GM23248 (cell line): ENCODE measurements at places on chromosomes 13 and 19. TPM values are rescaled to one million over a fixed set of nuclear protein-coding genes. Genes with fewer than 3 reads are reported as not detected.

KCTD12 gene
- total RNA-seq: 26.4 and 30.4 TPM in 2 replicates

ARHGAP45 gene
- 1.5 and 6.3 TPM in 2 replicates for total RNA-seq

GRCh38 chr13:112071723-112072533 is 5.0 kb downstream of the SOX1 start:
- no peak for DNase-seq

DNA sequence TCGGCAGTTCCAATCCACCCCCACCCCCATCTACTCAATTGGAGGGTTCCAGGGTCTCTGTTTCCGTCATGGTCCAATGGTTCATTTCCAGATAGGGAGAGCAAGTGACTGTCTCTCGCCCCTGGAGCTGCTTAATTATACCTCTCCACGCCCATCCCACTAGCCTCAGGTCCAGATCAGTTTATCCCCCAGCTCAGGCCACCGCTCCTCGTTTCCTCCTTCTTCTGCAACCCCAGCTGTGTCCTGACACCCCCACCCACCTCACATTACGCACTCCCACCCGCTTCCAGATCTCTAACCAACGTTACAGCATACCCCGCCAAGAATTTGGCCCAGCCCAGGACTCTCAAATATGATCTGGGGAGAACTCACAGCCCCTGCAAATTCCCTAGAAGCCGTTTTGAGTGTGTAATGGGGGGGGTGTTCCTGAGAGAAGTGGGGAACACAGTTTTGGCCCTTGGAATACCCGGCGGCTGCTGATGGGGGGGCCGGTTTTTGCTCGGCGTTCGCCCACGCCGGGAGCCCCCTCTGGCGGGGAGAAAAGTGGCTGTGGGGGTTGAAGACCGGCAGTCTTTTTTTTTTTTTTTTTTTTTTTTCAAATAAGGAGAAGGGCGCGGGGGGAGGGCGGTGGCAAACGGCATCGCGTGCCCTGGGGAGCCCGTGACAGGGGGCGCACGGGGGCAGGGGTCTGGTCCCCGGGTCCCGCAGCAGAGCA is 1.7 kb upstream of the PDE4A start:
- DNase-seq: peak; percentile 26

DNA sequence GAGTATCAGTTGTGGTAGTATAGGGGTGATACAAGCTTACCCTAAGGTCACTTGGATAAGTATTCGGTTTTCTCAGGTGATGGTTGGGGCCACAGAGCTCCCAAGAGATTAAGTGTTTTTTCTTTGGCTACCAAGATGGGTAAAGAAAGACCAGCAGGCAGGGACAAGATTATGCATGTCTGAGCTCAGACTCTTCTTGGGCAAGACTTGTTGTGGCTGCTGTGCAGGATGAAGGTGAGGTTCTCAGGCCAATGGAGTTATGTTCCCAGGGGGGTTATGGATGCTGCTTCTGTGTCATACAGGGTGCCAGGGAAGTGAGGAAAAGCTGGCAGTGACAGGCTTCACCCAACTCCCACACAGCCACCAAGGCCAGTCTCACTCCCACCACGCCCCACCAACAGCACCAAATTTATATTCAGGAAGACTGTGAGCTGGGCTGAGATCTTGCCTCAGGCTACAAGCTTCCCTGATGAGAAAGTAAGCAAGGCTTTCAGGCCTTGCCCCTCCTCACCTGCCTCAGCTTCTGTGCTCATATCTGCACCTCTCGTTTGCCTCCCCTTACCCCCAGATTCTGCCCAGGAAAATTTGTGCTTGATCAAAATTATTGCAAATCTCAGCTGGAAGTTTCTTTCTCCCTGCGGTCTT is 511.8 kb upstream of the SLITRK1 start:
- DNase-seq: no peak
